Hematopoietic multipotent progenitor cell treated with erythropoietin and hydrocortisone succinate and interleukin-3 and kit ligand, for 4 days (in vitro differentiated cells): ENCODE measurements at places on chromosomes 4 and X.

- DNase-seq: no peak
Observed at GRCh38 chr4:20643631-20644030, 56.6 kb upstream of the PACRGL start.

- no peak for DNase-seq
Observed at GRCh38 chrX:25004485-25005032, 11.2 kb downstream of the ARX start.

DNA sequence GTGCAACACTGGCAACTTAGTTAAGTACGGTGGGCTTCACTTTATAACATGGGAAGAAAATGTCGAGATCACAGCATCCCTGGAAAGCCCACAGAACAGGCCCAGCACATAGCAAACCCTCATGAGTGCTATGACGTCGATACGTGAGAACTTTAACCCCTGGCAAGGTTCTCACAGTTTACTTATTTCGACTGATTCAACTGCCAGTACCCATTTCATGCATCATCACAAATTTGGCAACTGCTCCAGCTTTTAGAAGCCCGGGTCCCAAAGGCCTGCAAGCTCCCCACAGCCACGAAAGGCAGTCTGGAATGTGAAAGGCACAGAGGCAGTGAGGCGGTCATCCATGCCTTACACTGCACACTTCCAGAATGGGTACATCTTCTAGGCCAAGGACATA is 41.2 kb downstream of the RELL1 start:
- DNase-seq: no peak

DNA sequence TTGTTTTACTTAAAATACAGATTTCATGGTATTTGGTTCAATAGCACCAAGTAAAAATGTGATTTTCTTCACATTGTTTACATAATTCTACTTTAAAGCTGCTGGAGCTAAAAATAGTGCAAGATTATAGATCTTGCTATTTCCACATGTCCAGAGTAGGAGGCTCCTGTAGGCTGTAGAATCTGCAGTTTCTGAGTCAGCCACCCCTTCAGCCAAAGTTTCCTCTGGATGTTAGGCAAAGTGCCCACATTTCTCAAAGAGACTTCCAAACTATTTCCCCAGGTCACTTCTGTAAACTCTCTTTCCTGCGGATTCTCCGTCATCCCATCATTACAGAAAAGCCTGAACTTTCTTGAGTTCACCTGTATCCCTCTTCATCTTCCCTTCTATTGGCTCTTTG is 342.5 kb upstream of the FSTL5 start:
- DNase-seq: no peak

GRCh38 chrX:261919-262352 is 19.2 kb upstream of the PLCXD1 start:
- DNase-seq: no peak

GRCh38 chrX:154307202-154307601 is 11.6 kb downstream of the TKTL1 start:
- DNase-seq: no peak

- DNase-seq: no peak
Observed at GRCh38 chr4:47468706-47469365, 5.3 kb upstream of the COMMD8 start.

- DNase-seq: no peak
Observed at GRCh38 chr4:163638909-163639308, 144.4 kb downstream of the TMA16 start.

- no peak for DNase-seq
Observed at GRCh38 chrX:132120913-132121312, 6.9 kb downstream of the FRMD7 start.

DNA sequence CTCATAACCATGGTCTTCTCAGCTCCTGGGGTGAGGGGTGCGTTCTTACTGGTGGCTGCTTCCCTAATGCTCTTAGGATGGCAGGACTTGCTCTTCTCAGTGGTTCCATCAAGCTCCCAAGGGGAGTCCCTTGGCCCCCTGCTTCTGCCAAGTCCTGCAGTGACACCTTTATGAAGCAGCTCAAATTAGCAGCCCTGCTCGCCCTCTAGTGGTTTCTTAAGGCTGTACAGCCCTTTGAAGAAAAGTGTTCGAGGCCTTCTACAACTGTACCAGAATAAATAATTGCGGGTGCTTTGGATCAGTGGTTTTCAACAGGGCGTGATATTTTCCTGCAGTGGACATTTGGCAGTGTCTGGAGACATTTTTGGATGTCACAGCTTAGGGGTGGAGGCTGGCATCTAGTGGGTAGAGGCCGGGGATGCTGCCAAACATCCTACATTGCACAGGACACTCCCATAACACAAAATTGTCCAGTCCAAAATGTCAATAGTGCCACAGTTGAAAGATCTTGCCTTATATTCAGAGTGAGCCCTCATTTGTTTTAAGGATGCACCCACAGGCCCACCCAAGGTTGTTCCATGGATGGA is 204.7 kb upstream of the S100G start:
- DNase-seq: peak; percentile 51

GRCh38 chrX:97527725-97528124 is 644.0 kb downstream of the RPA4 start:
- peak; percentile 22 for DNase-seq

DNA sequence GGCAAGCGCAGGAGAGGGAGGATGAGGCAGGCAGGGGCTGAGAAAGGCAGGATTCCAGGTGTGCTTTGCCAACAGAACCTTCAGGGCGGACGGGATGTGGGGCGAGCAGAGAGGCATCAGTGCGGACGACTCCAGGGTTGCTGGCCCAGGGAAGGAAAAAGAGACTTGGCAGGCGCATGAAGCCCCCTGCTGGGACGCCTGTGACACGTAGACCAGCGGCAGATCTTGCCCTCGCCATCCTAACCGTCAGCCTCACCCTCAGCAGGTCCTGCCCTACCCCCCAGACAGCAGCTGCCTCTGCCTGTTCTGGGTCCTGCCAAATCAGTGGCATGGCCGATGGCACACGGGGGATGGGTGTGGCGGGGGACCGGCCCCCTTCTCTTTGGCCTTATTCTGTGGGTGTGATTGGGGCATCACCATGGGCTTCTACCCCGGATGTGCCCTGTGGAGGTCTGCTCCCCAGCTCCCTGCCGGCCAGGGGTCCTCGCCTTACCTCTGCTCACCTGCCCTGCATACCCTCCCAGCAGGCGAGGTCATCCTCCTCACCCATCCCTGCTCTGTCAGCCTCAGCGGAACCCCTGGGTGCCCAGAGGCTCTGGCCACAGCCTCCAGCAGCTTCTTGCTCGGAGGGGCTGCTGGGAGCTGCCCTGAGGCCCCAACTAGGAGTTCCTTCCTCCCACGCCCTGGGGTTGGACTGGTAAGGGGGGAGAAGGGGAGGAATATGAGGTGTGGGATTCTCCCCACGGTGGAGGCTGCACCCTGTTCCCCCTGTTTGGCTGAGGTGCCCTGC is 2.9 kb upstream of the SH3BP2 start:
- no peak for DNase-seq

DNA sequence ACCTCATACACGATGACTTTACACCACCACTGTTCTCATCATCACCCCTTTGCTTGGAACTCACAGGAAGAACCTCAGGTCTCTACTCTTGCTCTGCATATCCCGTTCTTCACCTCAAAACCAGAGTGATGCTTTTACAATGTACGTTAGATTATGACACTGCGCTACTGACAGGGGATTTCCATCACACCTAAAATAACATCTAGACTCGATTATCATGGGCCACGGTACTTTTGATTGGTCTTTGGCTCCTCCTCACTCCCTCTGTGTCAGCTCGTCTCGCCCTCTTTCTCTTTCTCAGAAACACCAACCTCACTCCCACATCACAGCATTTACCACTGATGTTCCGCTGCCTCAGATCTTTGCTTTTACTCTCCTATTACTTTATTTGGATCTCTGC is 172.4 kb downstream of the TLL1 start:
- no peak for DNase-seq

DNA sequence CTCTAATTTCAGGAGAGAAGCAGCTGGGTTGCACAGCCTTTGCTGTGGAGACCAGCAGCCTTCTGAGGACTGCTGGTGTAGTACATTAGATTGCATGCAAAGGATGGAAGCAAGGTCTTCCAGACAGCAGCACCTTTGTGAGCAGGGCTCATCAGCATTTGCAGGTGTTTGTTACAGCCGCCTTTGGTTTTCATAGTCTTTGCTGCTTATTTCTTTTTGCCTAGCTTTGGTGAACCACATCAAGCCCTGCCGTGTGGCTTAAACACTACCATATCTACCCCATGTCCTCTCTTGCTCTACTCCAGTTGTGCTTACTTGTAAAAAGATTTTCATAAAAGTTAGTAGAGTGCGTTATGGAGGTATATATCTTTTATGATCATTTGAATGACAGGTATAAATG is 57.5 kb downstream of the MTM1 start:
- no peak for DNase-seq

- no peak for DNase-seq
Observed at GRCh38 chr4:4614925-4615678, 73.3 kb upstream of the STX18 start.

DNA sequence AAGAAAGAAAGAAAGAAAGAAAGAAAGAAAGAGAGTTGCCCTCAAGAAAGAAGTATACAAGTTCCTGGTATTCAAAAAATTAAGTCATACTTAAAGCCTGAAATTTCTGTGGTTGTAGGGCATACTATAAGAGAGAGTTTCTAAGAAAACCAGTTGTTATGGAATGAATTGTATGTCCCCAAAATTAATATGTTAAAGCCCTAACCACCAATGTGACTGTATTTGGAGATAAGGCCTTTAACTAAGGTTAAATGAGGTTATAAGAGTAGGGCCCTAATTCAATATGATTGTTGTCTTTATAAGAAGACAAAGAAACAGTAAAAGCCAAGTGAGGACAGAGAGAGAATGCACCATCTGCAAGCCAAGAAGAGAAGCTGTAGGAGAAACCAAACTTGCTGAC is 521.1 kb downstream of the CCSER1 start:
- peak; percentile 80 for DNase-seq

- DNase-seq: peak; percentile 53
Observed at GRCh38 chr4:109434007-109434971, 674 bp downstream of the SEC24B start.

GRCh38 chr4:120472447-120473131 is 405.9 kb upstream of the MAD2L1 start:
- no peak for DNase-seq

DNA sequence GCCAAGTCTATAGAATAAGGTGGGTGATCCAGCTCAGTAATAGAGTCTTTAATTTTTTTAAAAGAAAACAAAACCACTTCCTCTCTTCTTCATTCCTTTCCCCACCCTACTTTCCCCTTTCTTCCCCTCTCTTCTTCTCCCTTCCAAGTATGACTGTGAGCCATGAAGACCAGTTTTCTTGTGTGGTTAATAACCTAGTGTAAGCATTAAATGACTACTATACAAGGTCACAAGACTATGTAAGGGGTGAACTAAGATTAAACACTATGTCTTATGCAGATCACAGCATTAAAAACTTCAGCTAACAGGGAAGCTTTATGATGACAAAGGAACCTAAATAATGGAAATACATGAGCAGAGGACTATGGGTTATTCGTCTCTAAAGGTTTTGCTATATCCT is 135.4 kb downstream of the GUCY2F start:
- no peak for DNase-seq

DNA sequence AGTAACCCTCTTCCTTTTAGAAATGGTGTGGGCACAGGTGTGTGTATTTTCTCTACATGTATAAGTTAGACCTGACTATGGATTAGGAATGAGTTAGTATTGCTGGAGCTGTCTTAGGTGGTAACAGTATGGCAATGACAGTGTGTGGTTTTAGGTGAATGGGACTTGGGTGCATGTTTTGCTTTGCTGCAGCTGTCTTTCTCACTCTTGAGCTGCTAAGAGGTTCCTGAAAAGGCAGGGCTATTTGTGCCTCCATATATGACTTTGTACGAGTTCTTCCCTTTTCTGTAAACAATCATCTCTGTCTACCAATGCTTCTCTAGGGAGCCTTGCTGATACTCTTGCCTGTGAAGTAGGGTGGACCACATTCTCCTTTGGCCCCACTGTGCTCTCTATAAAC is 234.8 kb upstream of the HHIP start:
- no peak for DNase-seq

GRCh38 chrX:118493016-118493415 is 2.6 kb upstream of the DOCK11 start:
- DNase-seq: no peak

DNA sequence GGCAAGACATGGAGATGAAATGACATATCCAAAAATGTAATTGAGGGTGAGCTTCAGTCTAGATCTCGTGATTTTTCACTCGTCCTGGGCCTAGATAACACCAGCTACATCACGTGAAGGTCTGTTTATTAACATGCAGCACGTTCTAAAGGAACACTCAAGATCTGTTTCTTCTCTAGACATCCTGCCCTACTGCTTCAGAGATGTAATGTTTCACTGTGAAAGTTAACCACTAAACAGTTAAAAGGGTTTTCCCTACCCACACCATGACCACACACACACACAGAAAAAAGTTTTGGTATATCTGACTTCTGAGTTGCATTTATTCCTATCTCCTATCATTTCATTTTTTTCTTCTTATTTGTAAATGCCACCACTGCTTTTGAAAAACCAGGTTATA is 52.3 kb upstream of the SMIM31 start:
- DNase-seq: no peak

GRCh38 chrX:66021765-66022631 is 17.9 kb downstream of the VSIG4 start:
- DNase-seq: peak; percentile 76

- DNase-seq: peak; percentile 17
Observed at GRCh38 chr4:86096373-86096772, 263.5 kb downstream of the MAPK10 start.

- peak; percentile 63 for DNase-seq
Observed at GRCh38 chrX:129614481-129615255, 40.1 kb downstream of the APLN start.

DNA sequence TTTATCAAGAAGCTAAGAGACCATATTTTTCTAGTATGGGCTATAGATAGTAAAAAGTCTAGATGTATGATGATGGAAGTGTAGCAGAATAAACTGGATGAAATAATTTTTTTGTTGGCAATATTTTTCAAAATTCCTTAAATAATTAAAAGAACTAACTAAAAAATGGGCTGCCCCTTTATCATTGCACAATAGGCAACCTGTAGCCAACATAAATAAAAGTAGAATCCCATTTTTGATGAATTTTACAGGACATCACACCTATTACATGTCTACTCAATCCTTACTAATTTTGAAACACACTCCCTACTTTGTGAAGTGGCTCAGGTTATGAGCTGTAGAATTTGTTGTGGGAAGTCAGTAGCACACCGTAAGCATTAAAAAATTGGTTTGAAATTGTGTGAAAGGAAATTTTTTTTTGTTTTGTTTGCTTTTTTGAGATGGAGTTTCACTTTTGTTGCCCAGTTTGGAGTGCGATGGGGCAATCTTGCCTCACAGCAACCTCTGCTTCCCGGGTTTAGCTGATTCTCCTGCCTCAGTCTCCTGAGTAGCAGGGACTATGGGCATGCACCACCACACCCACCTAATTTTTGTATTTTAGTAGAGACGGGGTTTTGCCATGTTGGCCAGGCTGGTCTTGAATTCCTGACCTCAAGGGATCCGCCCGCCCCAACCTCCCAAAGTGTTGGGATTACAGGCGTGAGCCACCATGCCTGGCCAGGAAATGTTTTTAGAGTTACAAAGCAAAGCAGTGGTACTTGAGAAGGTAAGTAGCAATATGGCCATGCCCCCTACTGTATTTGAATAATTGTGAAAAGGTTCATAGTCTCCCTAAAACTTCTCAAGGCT is 8.9 kb upstream of the RUFY3 start:
- DNase-seq: no peak
